ENCODE measurements at places on chromosomes 5 and 9. TPM values are rescaled to one million over a fixed set of nuclear protein-coding genes. Genes with fewer than 3 reads are reported as not detected.

FCN2 gene
- total RNA-seq: 2.6 TPM

PCDHB15 gene
- 3.6 TPM for total RNA-seq

SLC9A3 gene
- 537 TPM for total RNA-seq

SMIM33 gene
- 0.17 TPM for total RNA-seq

IL9 gene
- not detected for total RNA-seq

ORM1 gene
- total RNA-seq: 12.7 TPM

NDST1 gene
- 80.7 TPM for total RNA-seq

MELK gene
- 2.0 TPM for total RNA-seq

GADD45G gene
- 18.8 TPM for total RNA-seq

IFNB1 gene
- total RNA-seq: not detected

FBP1 gene
- total RNA-seq: 50.5 TPM

IFNA13 gene
- not detected for total RNA-seq

NR2F1 gene
- total RNA-seq: 162 TPM

C5orf46 gene
- not detected for total RNA-seq

EQTN gene
- total RNA-seq: 0.32 TPM

GGTA1 gene
- 8.4 TPM for total RNA-seq

C1QTNF3 gene
- 7.0 TPM for total RNA-seq

CBY3 gene
- total RNA-seq: not detected

ZNF462 gene
- total RNA-seq: 37.1 TPM

CTSV gene
- total RNA-seq: 2.5 TPM

AJM1 gene
- total RNA-seq: 19.4 TPM

ADAM19 gene
- total RNA-seq: 22.1 TPM

TNFSF15 gene
- total RNA-seq: 2.2 TPM

CFAP157 gene
- total RNA-seq: 1.4 TPM

ADAMTS16 gene
- 0.78 TPM for total RNA-seq

ORM2 gene
- total RNA-seq: 2.8 TPM

NUDT12 gene
- total RNA-seq: 25.1 TPM

EGFL7 gene
- total RNA-seq: 62.2 TPM

CER1 gene
- total RNA-seq: not detected
